ENCODE measurements at places on chromosomes 1 and 21. TPM values are rescaled to one million over a fixed set of nuclear protein-coding genes. Genes with fewer than 3 reads are reported as not detected.

KRTAP23-1 gene
- total RNA-seq, result not detected

TSPAN2 gene
- total RNA-seq, result 0.07 TPM

KRTAP10-6 gene
- total RNA-seq, result not detected

CRYAA gene
- total RNA-seq, result not detected

RPTN gene
- total RNA-seq, result not detected

CLIC6 gene
- not detected for total RNA-seq

PAQR6 gene
- total RNA-seq, result 0.56 TPM

PTGS2 gene
- 59.8 TPM for total RNA-seq

FAM3B gene
- total RNA-seq, result not detected

CAMK2N1 gene
- total RNA-seq, result 7.2 TPM

KPRP gene
- total RNA-seq, result not detected

PRR9 gene
- 0.23 TPM for total RNA-seq

DR1 gene
- total RNA-seq, result 38.2 TPM

TTLL10 gene
- total RNA-seq, result not detected

CATSPERE gene
- 0.73 TPM for total RNA-seq

BNIPL gene
- total RNA-seq, result 0.26 TPM

SFN gene
- total RNA-seq, result 0.20 TPM

FCRL5 gene
- total RNA-seq, result not detected

WNT2B gene
- 4.7 TPM for total RNA-seq

NOS1AP gene
- not detected for total RNA-seq

MEX3A gene
- total RNA-seq, result 1.2 TPM

TDRD5 gene
- not detected for total RNA-seq

SPRR4 gene
- total RNA-seq, result not detected

PGLYRP3 gene
- not detected for total RNA-seq

ZNF695 gene
- total RNA-seq, result 0.79 TPM

IGSF5 gene
- total RNA-seq, result not detected

INSRR gene
- total RNA-seq, result under 0.01 TPM

IARS2 gene
- total RNA-seq, result 109 TPM

PRDM16 gene
- total RNA-seq, result 11.6 TPM

TMPRSS2 gene
- total RNA-seq, result not detected

GPX7 gene
- 13.3 TPM for total RNA-seq

EVI5 gene
- 54.2 TPM for total RNA-seq

DIPK1A gene
- 24.6 TPM for total RNA-seq

EDARADD gene
- not detected for total RNA-seq

IFNGR2 gene
- total RNA-seq, result 58.0 TPM

GORAB gene
- total RNA-seq, result 20.8 TPM

PTPN7 gene
- not detected for total RNA-seq

KRTAP21-2 gene
- total RNA-seq, result not detected

OR2L5 gene
- not detected for total RNA-seq

RXFP4 gene
- not detected for total RNA-seq

LAMTOR5 gene
- total RNA-seq, result 55.6 TPM

STUM gene
- total RNA-seq, result under 0.01 TPM

KRTAP10-9 gene
- not detected for total RNA-seq

HSF2BP gene
- total RNA-seq, result 2.8 TPM

FNDC10 gene
- total RNA-seq, result 3.6 TPM

CLCA1 gene
- total RNA-seq, result not detected

F3 gene
- total RNA-seq, result 114 TPM

CREB3L4 gene
- 3.9 TPM for total RNA-seq

ASCL5 gene
- total RNA-seq, result not detected

HIPK1 gene
- 31.0 TPM for total RNA-seq

ANGPTL7 gene
- not detected for total RNA-seq

LCE5A gene
- total RNA-seq, result not detected

FCER1G gene
- not detected for total RNA-seq
